ENCODE measurements at places on chromosomes 1 and 21. TPM values are rescaled to one million over a fixed set of nuclear protein-coding genes. Genes with fewer than 3 reads are reported as not detected.
A peak's percentile ranks its signal among the peaks of the same experiment; 100 is the strongest.

GRCh38 chr1:117810553-117810952 lies 118.9 kb downstream of the GDAP2 start:
- no peaks in the 10 kb centered on the region for H3K27me3 ChIP-seq
- no peaks in the 10 kb centered on the region for H3K36me3 ChIP-seq
- no peak overlapping the region for H3K4me3 ChIP-seq
- no peak overlapping the region for H3K27ac ChIP-seq
- no peak for DNase-seq
- no peaks in the 10 kb centered on the region for H3K4me1 ChIP-seq

GRCh38 chr1:35556484-35557117 lies 602 bp downstream of the KIAA0319L start:
- no peak for DNase-seq
- H3K27me3 ChIP-seq, result no peaks in the 10 kb centered on the region
- H3K4me1 ChIP-seq, result peaks cover 6% of the 10 kb centered on the region
- H3K4me3 ChIP-seq, result peak overlapping the region; percentile 98
- no peak overlapping the region for H3K27ac ChIP-seq

Gene SPEN
- 54.3 TPM for total RNA-seq

Gene OR10Z1
- not detected for total RNA-seq

GRCh38 chr1:26006710-26007109 lies 8.8 kb upstream of the PAFAH2 start:
- H3K4me1 ChIP-seq, result no peaks in the 10 kb centered on the region
- no peak overlapping the region for H3K4me3 ChIP-seq
- H3K27ac ChIP-seq, result no peak overlapping the region
- H3K27me3 ChIP-seq, result no peaks in the 10 kb centered on the region

Gene S100A5
- total RNA-seq, result not detected

Gene IGSF21
- 5.2 TPM for total RNA-seq

DNA sequence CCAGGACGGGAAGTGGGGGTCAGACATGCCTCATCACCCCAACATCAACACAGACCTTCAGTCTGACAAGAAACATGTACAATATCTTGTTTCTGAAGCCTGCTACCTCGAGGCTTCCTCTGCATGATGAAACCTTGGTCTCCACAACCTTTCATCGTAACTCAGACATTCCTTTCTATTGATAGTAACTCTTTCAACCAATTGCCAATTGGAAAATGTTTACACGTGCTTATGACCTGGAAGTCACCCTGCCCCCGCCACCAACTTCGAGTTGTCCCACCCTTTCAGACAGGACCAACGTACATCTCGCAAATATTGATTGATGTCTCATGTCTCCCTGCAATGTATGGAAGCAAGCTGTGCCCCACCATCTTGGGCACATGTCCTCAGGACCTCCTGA lies 159.5 kb downstream of the ETS2 start:
- no peak overlapping the region for H3K4me3 ChIP-seq
- H3K36me3 ChIP-seq, result peaks cover 14% of the 10 kb centered on the region
- no peaks in the 10 kb centered on the region for H3K4me1 ChIP-seq
- H3K27me3 ChIP-seq, result no peaks in the 10 kb centered on the region
- DNase-seq, result no peak

DNA sequence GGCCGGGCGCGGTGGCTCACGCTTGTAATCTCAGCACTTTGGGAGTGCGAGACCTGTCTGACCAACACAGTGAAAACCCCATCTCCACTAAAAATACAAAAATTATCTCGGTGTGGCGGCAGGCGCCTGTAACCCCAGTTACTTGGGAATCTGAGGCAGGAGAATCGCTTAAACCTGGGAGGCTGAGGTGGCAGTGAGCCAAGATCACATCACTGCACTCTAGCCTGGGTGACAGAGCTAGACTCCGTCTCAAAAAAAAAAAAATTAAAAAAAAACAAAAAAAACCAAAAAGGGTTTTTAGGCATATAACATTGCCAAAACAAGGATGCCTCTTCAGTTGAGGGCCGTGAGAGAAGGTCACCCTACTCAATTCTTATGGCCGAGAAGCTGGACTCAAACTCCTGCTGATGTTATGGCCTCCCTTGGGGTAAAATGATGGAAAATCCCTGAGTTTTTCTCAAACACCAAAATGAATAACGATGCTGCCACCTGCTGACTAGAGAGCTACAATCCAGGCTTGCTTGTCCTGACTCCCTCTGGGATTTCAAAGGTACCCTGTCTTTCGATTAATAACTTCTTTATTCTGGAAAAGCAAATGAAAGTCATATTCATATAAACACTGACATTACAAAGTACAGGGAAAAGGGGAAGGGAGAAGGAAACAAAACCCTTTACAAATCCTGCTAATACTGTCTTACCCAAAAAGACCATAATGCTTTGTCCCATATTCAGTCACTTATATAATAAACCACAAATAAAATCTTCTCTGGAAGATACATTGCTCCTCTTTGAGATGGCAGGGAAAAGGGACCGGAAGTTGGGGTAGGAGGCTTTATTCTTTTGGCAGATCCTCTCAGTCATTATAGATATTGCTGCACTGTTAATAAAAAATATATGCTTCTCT lies 10.7 kb downstream of the RAB42 start:
- H3K36me3 ChIP-seq, result peaks cover 28% of the 10 kb centered on the region
- H3K4me3 ChIP-seq, result no peak overlapping the region
- DNase-seq, result no peak
- no peaks in the 10 kb centered on the region for H3K4me1 ChIP-seq
- H3K27me3 ChIP-seq, result no peaks in the 10 kb centered on the region

Gene PGLYRP3
- total RNA-seq, result not detected

Gene KLHDC7A
- 11.4 TPM for total RNA-seq

DNA sequence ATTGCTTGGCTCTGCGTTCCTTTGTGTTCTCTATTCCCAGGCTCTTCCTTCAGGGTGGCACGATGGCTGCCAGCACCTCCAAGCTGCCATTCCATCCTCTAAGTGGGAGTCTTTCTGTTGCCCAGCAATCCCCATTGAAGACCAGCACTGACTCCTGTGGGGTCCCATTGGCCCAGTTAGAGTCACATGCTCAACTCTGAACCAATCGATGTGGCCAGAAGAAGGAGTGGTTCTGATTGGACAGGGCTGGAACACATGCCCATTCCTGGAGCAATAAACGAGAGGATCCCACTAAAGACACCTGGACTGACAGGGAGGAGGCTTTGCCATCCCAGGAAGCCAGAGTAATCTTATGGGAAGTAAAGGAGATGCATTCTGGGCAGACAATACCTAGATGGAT lies 97.2 kb upstream of the IGSF21 start:
- no peak overlapping the region for H3K4me3 ChIP-seq
- DNase-seq, result no peak
- no peak overlapping the region for H3K27ac ChIP-seq

DNA sequence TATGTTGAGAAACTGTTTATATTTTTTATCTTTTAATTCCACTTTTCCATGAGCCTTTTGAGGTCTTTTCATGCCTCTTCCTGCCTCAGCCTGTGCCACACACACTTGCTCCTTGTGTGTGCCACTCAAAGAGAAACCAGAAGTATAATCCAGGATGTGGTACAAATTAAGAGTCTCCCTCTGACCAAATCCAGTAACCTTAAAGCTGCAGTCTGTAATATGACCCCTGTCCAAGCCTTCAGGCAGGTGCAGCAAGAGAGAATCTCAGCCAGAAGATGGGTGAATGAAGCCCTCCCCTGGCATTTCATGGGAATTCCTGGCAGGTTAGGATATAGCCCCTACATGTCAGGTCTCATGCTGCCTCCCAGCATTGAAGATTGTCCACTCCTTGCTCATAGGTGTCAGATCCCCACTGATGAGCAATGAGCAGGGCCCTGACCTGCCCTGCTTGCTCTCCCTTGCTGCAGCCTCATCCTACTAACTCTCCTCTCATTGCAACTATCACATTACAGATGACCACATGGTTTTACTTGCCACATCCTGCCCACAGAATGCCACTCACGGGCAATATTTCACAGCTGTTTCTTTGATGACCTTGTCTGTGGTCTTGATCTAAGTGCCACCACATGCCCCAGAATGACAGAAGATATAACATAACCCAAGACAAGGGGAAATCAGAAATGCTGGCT lies 169.3 kb downstream of the SEC16B start:
- H3K27me3 ChIP-seq, result no peaks in the 10 kb centered on the region
- H3K36me3 ChIP-seq, result peaks cover 5% of the 10 kb centered on the region
- no peak overlapping the region for H3K27ac ChIP-seq
- DNase-seq, result no peak

GRCh38 chr1:108691128-108691941 lies 775 bp upstream of the PRPF38B start:
- peak overlapping the region; percentile 99 for H3K4me3 ChIP-seq
- no peaks in the 10 kb centered on the region for H3K27me3 ChIP-seq
- no peak for DNase-seq
- H3K4me1 ChIP-seq, result no peaks in the 10 kb centered on the region
- no peak overlapping the region for H3K27ac ChIP-seq

- H3K27me3 ChIP-seq, result no peaks in the 10 kb centered on the region
- H3K36me3 ChIP-seq, result no peaks in the 10 kb centered on the region
- no peak overlapping the region for H3K4me3 ChIP-seq
- H3K4me1 ChIP-seq, result no peaks in the 10 kb centered on the region
Observed at GRCh38 chr1:217079584-217079983, 356.4 kb upstream of the ESRRG start.

Gene APOBEC4
- not detected for total RNA-seq

Gene FALEC
- total RNA-seq, result not detected

- H3K27me3 ChIP-seq, result no peaks in the 10 kb centered on the region
- peaks cover 19% of the 10 kb centered on the region for H3K4me1 ChIP-seq
- DNase-seq, result no peak
- peak overlapping the region; percentile 70 for H3K4me3 ChIP-seq
Observed at GRCh38 chr1:27593678-27594563, 10.0 kb downstream of the AHDC1 start.

Gene ANGEL2
- total RNA-seq, result 42.4 TPM

Gene SYTL1
- total RNA-seq, result 13.0 TPM

GRCh38 chr1:92504291-92505014 lies 17.7 kb upstream of the GFI1 start:
- H3K27me3 ChIP-seq, result no peaks in the 10 kb centered on the region
- no peak for DNase-seq
- H3K27ac ChIP-seq, result no peak overlapping the region
- H3K4me1 ChIP-seq, result no peaks in the 10 kb centered on the region
- no peaks in the 10 kb centered on the region for H3K36me3 ChIP-seq

Measured in H9 (cell line).